Esophagus squamous epithelium (tissue), 5 donors: ENCODE measurements at places on chromosomes 7 and 10.

- DNase-seq, result no peak
These were observed 123.1 kb upstream of the INHBA start for GRCh38 chr7:41825927-41826480.

DNA sequence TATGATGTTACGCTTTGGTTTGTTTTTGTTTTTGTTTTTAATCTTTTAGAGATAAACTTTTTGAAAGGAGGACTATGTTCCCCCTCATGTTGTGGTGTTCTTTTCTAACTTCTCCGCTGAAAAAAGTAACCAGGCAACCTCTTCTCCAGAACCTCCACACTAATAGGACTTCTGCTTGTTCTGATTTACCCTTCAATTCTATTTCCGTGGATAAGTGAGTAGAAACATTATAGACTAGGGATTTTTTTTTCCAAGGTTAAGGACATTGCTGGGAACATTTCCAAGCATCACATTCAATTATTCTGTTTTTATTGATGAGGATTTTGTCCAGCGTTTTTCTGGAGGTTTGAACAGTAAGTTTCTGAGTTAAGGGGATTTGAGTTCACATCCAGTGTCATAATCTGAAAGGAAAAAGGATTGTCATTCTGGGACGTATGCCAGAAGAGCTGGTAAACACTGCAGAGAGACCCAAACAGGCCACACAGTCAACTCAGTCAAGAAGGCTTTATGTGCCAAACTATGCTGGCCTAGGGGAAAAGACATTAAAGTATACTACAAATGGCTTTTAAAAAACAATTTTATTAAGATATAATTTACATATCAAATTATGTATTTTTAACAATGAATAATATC lies 28.3 kb upstream of the RALA start:
- DNase-seq, result no peak

DNA sequence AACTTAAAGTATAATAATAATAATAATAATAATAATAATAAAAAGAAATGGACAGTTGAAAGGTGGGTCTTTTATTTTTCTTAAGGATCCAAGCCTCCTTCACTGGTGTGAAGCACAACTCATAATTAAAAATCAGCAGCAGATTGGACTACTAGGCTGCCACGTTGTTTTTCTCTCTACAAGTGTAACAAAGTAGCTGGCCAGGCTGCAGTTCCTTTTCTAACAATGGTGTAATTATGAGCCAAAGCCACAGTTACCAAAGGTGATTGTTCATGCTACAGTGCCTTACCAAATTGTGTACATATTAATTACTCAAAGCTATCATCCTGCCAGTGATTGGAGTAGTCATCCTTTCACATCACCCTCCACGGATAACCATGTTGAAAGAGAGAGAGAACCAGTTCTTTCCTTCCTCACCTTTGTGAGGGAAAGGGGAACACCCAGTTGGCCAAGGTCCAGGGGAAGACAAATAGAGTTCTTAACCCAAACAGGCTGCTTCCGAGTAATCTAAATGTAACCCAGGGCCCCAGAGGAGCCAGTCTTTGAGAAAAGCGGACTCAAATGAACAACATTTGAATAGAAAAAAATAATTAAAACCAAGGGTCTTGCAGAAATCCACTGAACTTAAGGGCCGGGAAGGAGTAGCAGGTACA lies 86.3 kb upstream of the NPS start:
- DNase-seq, result no peak

GRCh38 chr10:83978681-83979383 lies 160.5 kb upstream of the GHITM start:
- DNase-seq, result no peak

DNA sequence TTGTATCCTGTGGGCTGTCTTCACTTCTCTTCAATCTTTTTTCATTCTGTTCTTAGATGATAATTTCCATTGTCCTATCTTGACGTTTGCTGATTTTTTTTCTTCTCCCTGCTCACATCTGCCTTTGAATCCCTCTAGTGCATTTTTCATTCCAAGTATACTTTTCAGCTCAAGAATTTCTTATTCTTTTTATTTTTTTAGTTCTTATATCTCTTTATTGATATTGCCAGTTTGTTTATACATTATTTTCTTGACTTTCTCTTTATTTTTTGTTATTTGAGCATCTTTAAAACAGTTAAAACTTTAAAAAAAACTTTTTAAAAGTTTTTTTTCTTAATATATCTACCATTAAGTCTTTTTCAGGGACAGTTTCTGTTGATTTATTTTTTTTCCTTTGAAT lies 100.9 kb downstream of the EXOC4 start:
- no peak for DNase-seq

GRCh38 chr10:116262678-116263077 lies 10.3 kb downstream of the GFRA1 start:
- DNase-seq, result no peak

- DNase-seq, result no peak
These were observed 3.6 kb downstream of the FIGNL1 start for GRCh38 chr7:50446542-50446960.

- DNase-seq, result no peak
These were observed 219.5 kb downstream of the KIAA1217 start for GRCh38 chr10:24428410-24428782.

GRCh38 chr7:33593611-33594010 lies 311.7 kb upstream of the BMPER start:
- no peak for DNase-seq

DNA sequence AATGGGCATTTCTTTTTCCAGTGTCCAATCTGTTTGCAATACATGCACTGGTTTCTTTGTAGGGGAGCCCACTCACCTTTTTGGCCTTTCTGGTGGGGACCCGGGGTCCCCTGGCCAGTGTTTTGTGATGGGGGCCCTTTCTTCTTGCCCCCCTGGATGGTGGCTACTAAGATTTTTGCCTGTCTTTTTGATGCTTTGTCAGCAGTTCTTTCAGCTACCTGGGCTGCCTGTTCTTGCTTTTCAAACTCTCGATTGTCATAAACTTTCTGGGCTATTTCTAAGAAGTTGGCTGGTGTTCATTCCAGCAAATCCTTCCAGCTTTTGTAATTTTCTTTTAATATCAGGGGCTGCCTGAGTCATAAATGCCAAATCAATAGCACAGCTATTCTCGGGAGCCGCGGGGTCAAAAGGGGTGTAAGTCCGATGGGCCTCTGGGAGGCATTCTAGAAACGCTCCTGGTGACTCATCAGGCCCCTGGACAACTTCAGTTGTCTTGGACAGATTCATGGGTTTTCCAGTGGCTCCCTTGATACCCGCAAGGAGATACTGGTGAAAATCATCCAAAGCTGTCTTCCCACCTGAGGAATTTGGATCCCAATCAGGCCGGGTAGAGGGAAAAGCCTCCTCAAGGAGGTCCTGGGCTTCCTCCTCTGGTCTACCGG lies 79.0 kb downstream of the PRR15 start:
- DNase-seq, result no peak

DNA sequence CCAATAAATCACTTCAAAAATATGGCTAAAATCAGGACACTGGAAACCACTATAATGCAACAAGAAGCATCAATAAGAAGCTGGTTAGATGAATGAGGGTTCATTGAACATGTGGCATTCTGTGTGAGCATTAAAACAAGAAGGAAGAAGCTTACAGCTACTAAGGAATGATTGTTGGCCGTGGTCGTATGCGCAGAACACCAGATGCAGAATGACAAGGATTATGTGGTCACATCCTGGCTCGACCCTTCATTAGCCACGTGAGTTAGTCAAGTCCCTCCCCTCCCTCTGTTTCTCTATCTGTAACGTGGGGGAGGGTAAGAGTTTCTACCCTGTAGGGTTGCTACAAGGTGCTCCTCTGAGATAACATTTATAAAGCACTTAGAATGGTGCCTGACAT lies 174.3 kb downstream of the ADAM12 start:
- DNase-seq, result no peak

DNA sequence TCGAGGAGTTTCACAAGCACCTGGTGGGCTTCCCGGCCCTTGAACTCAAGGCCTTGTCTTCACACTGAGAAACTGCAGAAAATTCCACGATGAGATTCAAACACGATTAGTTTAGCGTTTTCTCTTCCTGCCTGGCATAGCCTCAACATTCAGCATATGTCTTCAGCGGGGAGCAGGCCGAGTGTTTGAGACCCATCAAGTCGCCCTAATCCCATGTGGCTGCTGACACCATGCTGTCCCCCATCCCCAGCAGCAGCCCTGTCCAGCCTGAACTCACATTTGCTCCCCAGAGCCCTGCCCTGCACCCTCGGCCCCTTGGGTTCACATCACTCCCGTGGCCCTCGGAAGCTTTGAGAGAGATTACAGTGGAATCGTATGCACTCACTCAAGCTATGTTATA lies 35.3 kb upstream of the RBM33 start:
- DNase-seq, result no peak

GRCh38 chr7:129670656-129671055 lies 59.1 kb downstream of the NRF1 start:
- no peak for DNase-seq

GRCh38 chr7:30723776-30724175 lies 28.2 kb upstream of the INMT start:
- no peak for DNase-seq

DNA sequence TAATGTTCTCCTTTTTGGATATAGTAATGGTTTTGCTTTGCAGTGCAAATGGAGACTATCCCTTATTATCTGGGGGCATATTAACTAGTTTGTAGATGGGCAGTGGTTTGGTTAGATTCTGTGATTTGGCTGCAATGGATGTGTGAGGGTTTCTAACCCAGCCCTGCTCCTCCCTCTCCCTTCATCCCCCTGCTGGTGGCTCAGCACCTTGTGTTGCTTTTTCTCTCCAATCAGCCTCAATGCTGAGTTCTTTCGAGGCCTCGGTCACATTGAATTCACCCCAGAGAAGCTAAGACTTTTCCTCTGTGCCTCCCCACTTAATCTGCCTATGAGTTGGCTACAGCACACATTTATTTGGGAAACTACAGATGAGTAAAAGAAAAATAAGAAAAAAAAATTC lies 120.0 kb downstream of the MALRD1 start:
- no peak for DNase-seq

DNA sequence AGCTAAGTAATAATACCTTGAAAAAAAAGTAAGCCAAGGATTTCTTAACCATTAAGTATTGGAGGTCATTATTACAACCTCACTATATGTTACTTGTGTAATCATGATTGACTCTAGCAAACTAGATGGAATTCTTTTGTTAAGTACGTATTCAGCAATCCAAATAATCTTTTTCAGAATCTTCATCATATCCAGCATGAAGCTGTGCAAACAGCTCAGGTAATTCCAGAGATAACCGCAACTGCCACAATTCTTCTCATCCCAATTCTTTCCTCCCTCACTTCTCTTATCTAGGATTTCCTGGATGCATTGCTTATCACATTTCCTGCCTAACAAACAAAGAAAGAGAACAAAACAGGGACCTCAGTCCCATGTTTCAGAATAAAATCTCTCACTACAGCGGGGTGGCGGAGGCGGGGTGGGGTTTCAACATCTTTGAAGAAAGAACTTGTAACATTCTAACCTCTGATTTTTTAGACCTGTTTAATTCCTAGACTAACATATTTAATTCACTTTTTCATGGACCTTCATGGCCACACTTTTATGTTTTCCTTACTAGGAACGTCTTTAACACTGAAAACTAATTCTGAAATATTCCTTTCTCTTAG lies 156.5 kb downstream of the POM121L12 start:
- no peak for DNase-seq

DNA sequence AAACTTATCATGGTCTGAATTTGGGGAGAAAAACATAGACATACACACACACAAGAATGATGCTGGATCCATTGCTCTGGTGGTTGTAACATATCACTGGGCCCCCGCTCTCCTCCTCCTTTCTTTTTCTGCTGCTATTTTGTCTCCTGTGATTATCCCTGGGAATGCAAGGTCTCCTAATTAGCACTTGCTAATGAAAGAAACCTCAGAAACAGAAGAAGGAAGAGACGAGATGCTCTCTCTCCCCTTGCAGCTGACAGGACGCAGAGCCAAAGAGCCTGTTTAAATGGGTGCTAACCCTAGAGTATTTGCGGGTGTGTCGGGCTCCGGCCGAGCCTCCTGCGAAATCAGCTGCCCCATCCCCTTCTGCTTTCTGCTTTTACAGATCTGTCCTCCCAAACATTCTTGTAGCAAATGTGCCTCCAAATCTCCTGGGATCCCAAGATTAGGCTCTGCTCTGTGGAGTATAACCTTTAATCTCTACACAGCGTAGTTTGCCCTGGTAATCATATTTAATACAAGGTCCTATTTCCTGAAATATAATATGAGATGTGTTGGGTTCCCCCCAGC lies 81.5 kb downstream of the FRMPD2 start:
- DNase-seq, result no peak

- DNase-seq, result no peak
These were observed 173.5 kb downstream of the KCNMA1 start for GRCh38 chr10:77463967-77464745.

GRCh38 chr7:83410989-83411591 lies 237.8 kb downstream of the SEMA3E start:
- DNase-seq, result no peak

GRCh38 chr7:40714363-40715052 lies 579.7 kb downstream of the SUGCT start:
- no peak for DNase-seq

GRCh38 chr10:76632767-76633051 lies 1004.9 kb downstream of the KCNMA1 start:
- no peak for DNase-seq

DNA sequence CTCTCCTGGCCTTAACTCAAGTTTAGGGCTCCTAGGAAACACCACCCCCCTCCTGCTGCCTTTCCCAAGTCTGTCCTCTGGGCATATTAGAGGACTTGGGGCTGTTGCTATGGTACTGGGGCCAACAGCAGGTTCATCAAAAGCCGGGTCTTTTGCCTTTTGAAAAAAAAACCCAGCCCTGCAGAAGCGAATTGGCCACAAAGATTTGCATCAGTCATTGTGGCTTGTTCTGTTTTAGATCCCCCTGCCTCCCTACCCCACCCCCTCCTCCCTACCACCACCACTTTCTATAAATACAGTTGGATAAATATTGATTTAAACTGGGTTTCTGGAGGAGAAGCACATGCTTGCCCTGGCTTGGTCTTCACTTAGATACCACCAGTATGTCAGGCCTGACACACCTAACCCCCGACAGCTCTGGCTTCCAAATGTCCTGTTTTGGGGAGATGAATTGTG lies 7.0 kb downstream of the MXI1 start:
- no peak for DNase-seq

- no peak for DNase-seq
These were observed 623.4 kb downstream of the CNTNAP2 start for GRCh38 chr7:146740039-146740438.

DNA sequence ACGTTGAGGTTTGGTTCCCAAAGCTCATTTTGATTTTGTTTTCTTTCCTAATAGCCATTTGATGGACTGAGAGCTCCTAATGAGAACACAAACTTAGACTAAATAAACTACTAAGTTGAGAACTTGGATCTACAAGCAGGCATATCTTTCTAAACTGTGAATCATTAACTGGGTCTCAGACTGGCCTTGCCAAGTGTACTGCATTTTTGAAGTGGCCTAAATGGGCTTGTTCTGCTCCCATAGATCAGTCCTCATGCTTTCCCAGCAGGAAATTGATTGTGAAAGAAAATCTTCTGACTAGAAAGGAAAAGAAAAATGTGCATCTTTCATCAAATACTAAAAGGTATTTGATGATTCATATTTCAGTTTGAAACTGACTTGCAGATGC lies 46.7 kb upstream of the RBM33 start:
- DNase-seq, result no peak
